Activated effector memory CD4-positive, alpha-beta T cell treated with anti-CD3 and anti-CD28 coated beads, Interleukin-2, amount 50 U/mL, for 16 hours (primary cell): ENCODE measurements at places on chromosomes 13 and 19.

GRCh38 chr19:47723581-47723940 lies 10.3 kb downstream of the EHD2 start:
- DNase-seq = no peak

- DNase-seq = no peak
Measured at GRCh38 chr13:30856005-30856790, 49.9 kb upstream of the MEDAG start.

GRCh38 chr19:9178901-9179300 lies at the start of gene OR7D2:
Gene OR7D2, plus strand, starts transcription at chr19:9178979. Its CDS starts 6,803 bp downstream, at chr19:9185782.
- no peak for DNase-seq

- no peak for DNase-seq
Measured at GRCh38 chr13:113605461-113605860, 20.9 kb downstream of the TFDP1 start.

- no peak for DNase-seq
Measured at GRCh38 chr13:22086597-22087330, 415.9 kb downstream of the FGF9 start.

- DNase-seq = no peak
Measured at GRCh38 chr13:68810660-68811059, 1297.0 kb upstream of the ATXN8OS start.

DNA sequence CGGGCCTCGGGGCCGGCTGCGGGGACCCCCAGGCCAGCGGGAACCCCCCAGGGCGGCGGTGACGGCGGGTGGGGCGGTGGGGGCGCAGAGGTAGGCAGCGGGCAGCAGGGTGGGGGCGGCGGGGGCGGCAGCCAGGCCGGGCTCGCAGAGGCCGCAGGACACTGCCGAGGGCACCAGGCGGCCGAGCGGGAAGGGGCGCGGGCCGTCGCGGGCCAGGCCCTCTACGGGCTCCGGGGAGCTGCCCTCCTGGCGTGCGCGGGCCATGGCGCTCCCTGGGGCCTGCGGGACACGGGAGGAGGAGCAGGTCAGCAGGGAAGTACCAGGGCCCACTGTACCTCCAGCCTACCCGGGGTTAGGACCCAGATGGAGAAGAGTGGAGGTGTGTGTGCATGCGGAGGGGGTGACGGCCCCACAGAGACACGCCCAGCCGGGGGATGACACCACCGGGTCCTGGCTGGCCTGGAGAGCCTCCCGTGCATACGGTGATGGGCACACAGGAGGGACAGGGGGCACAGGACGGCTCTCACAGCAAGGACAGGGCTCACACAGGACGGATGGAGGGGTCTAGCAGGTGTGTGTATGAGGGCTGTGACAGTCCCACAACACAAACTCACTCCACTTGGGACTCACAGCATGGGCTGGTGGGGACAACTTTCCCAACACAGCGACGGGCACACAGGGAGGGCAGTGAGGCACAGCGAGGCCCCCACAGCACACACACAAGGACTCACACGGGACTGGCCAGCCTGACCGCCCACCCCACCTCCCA lies 2.6 kb downstream of the BBC3 start:
- peak; percentile 83 for DNase-seq

GRCh38 chr13:42487221-42487620 lies 86.7 kb upstream of the TNFSF11 start:
- DNase-seq = no peak

DNA sequence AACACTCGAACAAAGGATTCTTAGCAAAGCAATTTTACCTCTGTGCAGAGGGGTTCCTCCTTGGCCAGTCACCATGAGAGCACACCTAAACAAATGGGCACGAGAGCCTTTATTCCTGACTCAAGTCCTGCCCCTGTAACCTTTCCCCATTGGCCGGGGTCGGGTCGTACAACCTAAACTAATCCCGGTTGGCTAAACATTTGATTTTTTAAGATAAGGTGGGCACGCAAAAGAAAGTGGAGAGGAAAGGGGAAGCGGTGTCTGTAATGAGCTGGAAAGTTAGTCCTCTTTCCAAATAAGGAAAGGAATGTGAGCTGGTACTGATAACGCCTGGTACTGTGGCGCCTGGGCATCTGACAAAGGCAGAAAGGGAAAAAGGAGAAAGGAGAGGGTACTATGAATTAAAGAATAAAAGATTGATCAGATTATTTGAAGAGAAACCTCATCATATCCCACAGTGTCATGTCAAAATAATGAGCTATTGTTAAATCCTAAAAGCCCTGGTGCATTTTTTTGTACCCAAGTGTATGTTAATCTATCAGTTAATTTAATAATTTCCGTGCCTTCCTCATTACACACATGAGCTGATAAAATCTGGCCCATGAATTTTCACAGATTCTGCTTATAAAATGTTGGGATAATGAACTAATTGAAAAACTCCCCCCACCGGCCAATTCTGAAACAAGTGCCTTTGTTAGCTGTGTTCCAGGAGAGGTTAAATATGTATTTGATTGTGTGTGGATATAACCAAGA lies 335.7 kb downstream of the RFC3 start:
- DNase-seq = no peak

DNA sequence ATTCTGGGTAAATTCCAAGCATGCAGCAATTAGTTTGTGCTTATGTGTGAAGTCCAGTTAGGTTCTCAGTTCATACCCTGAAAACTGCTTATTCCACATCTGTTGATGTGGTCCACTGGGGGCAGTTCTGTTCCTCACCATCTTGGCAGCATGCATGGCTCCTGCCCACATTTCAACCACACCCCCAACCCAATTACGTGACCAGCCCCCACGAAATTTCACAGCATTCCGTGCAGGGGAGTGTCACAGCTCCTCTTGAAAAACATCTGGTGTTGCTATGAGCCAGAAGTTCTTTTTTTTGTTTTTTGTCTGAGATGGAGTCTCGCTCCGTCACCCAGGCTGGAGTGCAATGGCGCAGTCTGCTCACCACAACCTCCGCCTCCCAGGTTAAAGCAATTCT lies 9.1 kb upstream of the ERVK3-1 start:
- DNase-seq = no peak

- no peak for DNase-seq
Measured at GRCh38 chr13:75407998-75408397, 74.0 kb downstream of the TBC1D4 start.

DNA sequence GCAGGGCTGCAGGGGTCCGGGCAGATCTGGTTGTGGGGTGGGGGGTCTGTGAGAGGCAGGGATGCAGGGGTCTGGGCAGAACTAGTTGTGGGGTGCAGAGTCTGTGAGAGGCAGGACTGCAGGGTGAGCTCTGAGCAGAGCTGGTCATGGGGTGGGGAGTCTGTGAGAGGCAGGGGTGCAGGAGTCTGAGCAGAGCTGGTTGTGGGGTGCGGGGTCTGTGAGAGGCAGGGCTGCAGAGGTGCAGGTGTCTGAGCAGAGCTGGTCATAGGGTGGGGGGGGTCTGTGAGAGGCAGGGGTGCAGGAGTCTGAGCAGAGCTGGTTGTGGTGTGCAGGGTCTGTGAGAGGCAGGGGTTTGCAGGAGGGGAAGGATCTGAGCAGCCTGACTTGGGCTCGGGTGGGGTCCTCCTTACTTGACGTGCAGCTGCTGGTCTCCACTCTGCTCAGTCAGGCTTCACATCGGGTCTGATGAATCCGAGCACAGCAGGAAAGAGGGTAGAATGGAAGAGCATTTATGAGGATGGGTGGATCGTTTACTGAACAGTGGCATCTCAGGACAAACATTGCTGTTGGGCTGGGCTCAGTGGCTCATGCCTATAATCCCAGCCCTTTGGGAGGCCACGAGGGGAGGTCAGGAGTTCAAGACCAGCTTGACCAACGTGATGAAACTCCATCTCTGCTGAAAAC lies 31.2 kb downstream of the IGFL2 start:
- no peak for DNase-seq

DNA sequence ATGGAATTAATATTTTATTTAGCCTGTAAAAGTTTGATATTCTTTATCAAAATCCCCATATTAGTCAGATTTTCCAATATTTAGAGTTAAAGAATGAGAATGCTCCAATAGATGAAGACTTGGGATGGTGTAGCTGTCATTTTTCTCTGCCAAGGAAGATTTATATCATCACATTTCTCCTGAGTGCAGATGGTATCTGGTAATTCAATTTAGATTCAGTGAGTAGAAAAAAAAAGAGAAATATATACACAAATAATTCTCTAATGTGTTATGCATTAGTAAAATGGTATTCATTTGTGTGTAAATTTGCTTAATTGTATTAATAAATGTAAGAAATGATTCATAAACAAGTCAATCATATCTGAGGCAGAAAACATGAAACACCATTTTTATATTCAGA lies 1508.7 kb upstream of the PCDH20 start:
- no peak for DNase-seq

DNA sequence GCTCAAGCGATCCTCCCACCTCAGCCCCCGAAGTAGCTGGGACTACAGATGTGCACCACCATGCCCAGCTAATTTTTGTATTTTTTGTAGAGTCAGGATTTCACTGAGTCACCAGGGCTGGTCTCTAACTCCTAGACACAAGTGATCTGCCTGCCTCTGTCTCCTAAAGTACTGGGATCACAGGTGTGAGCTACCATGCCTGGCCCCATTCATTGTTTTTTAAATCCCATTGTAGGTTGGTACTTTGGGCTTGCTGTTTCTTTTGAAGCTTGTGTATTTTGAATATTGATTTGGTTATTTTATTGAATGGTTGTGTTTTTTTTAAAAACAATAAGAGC lies 26.7 kb downstream of the ZMYM2 start:
- DNase-seq = no peak

GRCh38 chr19:35207391-35207871 lies 21.1 kb downstream of the FAM187B start:
- DNase-seq = peak; percentile 78

DNA sequence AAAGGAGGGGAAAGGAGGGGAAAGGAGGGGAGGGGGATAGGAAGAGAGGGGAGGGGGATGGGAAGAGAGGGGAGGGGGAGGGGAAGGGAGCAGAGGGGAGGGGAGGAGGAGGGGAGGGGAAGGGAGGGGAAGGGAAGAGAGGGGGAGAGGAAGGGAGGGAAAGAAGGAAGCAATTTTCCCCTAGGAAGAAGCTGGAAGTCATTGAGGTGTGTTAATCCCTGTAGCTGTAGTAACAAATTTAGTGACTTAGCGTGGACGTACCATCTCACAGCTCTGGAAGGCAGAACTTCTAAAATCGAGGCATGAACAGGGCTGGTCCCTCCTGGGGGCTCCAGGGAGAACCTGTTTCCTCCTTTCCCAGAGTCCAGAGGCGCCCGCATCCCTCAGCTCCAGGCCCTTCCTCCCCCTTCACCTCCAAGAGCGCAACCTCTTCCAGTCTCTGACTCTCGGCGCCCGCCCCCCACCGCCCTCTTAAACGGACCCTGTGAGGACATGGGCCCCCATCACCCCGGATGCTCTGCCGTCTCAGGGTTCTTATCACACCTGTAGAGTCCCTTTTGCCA lies 5.6 kb upstream of the CDC34 start:
- no peak for DNase-seq

DNA sequence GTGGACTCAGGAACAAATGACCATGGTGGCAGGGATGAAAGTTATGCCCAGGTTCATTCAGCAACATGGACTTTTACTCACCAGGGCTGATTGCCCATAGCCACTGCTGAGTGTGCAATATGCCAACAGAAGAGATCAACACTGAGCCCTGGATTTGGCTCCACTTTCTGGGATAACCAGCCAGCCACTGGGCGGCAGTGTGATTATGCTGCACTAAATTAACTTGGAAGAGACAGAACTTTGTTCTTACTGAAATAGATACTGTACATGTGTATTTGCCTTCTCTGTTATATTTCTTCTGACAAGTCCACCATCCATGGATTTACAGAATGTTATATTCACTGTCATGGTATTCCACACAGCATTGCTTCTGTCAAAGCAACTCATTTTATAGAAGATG lies 257.4 kb downstream of the TDRD3 start:
- no peak for DNase-seq

DNA sequence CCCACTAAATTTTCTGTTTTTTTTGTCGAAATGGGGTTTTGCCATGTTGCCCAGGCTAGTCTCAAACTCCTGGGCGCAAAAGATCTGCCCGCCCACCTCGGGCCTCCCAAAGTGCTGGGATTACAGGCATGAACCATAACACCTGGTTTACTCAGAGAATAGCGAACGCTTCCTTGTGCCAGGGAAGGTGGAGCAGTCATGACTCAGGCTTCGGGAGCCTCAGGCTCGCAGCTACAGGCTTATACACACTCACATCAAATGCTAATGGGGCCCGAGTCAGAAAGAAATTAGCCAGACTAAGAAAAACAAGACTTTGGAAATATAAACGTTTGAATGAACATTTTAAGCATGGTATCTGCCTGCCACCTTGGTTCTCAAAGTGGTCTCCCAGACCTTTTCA lies 11.0 kb upstream of the TPT1 start:
- no peak for DNase-seq

DNA sequence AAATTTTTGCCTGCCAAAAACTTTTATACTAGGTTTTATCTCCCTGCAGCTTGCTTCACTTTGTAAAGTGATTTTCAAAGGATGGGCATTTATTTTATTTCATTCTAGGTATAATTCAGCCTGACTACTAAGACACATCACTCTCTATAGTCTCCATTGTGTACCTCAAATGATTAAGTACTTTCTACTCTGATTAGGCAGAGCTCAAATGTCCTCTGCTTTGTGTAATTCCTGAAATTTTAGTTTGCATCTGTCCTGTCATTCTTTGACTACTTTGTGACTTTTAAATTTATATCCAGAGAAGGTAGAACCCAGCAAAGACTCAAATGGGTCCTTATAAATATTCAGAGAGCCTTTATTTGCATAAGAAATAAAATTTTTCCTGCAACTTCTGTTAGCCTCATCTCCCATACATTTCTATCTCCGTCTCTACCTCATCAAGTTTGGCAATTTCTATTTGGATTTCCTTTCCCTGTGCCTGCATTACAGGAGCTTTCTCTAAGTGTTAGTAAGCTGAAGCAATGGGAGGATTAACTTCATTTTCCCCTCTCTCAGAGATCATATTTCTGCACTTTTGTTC lies 1038.0 kb upstream of the ATXN8OS start:
- no peak for DNase-seq

DNA sequence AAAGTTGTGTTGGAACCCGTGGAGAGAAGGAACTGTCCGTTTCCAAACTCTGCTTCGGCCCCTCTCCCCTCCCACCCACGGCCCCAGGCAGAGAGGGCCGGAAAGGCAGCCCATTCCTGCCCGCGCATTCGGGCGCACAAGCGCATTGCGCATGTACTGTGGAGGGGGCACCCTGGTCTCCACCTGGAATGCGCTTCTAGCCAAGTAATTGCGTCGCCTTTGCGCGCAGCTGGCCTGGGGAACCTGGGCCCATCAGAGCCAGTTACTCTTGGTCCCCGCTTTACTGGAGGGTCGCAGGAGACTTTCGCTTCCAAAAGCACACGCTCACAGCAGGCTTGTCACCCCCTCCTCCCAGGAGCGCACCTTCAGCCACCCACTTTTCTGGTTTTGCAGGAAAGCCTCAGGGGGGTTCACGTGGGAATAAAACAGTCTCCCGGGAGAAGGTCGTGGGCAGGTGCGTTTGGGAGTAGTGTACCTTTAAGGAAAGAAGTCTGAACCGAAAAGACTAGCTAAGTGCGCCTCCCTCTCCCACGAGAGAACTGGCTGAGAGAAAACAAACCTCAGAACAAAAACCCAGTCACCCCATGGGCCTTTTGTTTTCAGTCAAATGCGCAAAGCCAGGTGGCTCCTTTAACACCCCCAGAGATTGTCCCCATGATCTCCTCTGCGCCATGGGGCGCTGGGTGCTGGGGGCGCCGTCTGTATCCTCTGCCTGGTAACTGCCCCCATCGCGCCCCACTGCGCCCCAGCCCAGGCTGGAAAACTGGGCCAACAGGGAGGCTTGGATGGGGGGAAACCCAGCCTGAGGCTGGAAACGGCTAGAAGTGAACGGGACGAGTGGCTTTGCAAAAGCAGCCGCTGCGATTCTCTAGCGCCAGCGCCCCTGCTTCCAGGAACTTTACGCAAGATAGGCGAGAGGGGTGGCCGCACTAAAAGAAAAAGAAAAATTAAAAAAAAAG lies 28.5 kb downstream of the GSX1 start:
- no peak for DNase-seq

- no peak for DNase-seq
Measured at GRCh38 chr13:91785431-91786119, 387.2 kb downstream of the GPC5 start.
